ENCODE measurements at places on chromosomes 13 and 19. TPM values are rescaled to one million over a fixed set of nuclear protein-coding genes. Genes with fewer than 3 reads are reported as not detected.
A peak's percentile ranks its signal among the peaks of the same experiment; 100 is the strongest.

DNA sequence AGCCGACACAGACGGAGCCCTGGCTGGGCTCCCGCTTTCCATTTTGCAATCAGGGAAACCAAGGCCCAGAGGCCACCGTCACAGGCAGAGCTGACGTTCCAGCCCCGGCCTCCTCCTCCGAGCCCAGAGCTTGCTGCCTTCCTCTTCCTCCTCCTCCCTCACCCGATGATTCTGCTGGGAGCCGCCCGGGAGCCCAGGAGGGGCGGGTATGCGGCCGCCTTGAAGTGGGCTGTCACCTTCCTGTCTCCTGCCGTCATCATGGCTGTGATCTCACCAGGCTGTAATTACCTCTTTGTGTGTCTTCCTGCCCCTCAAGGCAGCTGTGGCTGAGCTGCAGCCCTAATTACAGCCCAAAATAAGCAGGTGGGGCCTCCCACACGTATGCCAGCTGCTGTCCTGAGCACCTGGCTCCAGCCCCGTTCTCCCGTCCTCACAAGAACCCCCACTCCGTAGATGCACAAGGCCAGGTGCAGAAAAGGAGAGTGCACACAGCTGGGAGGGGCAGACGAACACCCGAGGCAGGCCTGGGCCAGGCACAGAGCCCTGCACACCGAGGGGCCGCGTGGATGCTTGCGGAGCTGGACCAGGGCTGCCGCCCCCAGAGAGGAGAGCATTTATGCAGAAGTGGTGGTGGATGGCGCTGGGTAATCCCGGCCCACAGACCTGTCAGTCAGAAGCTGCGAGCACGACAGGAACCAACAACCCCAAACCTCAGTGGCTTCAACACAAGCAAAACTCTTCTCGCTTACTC lies 4.0 kb downstream of the TPGS1 start:
- 0 out of 2 replicates have a peak, but pooled peaks cover under 1% of the 10 kb centered on the region for H3K4me1 ChIP-seq
- DNase-seq: no peak
- H3K36me3 ChIP-seq: no peaks in the 10 kb centered on the region
- no peak overlapping the region for H3K4me3 ChIP-seq

GRCh38 chr19:36821758-36822157 lies 16.4 kb downstream of the ZNF790 start:
- no peak overlapping the region for H3K4me3 ChIP-seq
- H3K36me3 ChIP-seq: peaks cover 35% of the 10 kb centered on the region
- no peak overlapping the region for H3K27ac ChIP-seq
- H3K27me3 ChIP-seq: no peaks in the 10 kb centered on the region

DNA sequence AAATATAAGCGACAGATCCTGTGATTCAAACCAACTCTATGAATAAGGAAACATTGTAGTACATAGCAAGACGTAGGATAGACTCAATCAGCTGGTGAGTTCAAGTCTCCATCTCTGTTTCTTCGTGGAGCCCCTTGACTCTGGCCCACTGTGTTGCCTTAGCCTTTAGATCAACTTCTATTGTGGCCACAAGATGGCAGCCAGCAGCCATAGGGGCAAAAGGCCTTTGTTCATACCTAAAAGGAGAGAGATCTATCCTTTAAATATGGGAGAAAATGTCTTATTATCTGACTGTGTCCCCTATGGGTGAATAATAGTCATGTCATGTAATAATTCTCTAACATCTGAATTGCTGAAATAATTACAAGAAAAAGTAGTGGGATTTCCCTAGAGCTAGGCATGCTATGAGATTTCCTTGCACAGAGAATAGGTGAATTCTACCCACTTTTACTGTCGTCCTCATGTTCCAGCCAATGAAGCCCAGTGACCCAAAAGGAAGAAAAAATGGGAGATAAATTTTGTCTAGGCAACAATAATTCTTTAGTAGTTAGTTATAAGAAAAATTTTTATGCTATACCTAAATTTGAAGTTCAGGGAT lies 129.4 kb downstream of the PCDH20 start:
- H3K27ac ChIP-seq: no peak overlapping the region
- H3K36me3 ChIP-seq: no peaks in the 10 kb centered on the region
- H3K4me1 ChIP-seq: no peaks in the 10 kb centered on the region
- no peak for DNase-seq
- H3K27me3 ChIP-seq: no peaks in the 10 kb centered on the region
- no peak overlapping the region for H3K4me3 ChIP-seq

- H3K27me3 ChIP-seq: no peaks in the 10 kb centered on the region
- no peak for DNase-seq
- no peaks in the 10 kb centered on the region for H3K36me3 ChIP-seq
These were observed 117.8 kb downstream of the RAB20 start for GRCh38 chr13:110443622-110444225.

GRCh38 chr19:39832341-39833083 lies 1.4 kb downstream of the DYRK1B start:
- no peak overlapping the region for H3K27ac ChIP-seq
- H3K27me3 ChIP-seq: no peaks in the 10 kb centered on the region
- peaks cover 26% of the 10 kb centered on the region for H3K36me3 ChIP-seq

GRCh38 chr13:66927562-66927961 lies 302.6 kb downstream of the PCDH9 start:
- H3K27ac ChIP-seq: no peak overlapping the region
- no peak overlapping the region for H3K4me3 ChIP-seq
- no peaks in the 10 kb centered on the region for H3K4me1 ChIP-seq
- no peak for DNase-seq
- H3K36me3 ChIP-seq: no peaks in the 10 kb centered on the region
- no peaks in the 10 kb centered on the region for H3K27me3 ChIP-seq

- no peaks in the 10 kb centered on the region for H3K4me1 ChIP-seq
- no peak overlapping the region for H3K4me3 ChIP-seq
- H3K36me3 ChIP-seq: no peaks in the 10 kb centered on the region
These were observed 88.8 kb downstream of the ZNF429 start for GRCh38 chr19:21593934-21594820.

- no peak overlapping the region for H3K4me3 ChIP-seq
- no peak overlapping the region for H3K27ac ChIP-seq
- H3K36me3 ChIP-seq: no peaks in the 10 kb centered on the region
- DNase-seq: no peak
- peaks cover 13% of the 10 kb centered on the region for H3K27me3 ChIP-seq
These were observed 16.9 kb downstream of the ZSCAN5C start for GRCh38 chr19:56218961-56219360.

DNA sequence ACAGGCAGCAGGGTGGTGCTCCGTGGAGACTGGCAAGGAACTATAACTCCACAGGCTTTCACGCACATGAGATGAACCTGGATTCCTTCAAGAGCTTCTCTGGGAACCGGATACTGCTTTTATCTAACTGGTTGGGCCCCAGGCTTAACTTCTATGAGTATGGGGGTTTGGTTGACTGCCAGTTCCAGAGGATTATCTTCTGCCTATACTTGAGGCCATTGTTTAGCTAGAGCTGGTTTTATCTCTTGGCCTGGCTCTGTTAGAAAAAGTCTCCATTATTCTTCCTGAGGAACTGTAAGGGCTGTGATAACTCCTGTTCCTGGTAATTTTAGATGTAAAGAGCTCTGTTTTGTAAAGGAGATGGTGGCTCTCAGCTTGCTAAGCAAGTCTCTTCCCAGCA lies 40.9 kb downstream of the ZNF846 start:
- H3K27me3 ChIP-seq: peaks cover 33% of the 10 kb centered on the region
- DNase-seq: no peak
- H3K4me1 ChIP-seq: no peaks in the 10 kb centered on the region
- H3K36me3 ChIP-seq: no peaks in the 10 kb centered on the region

- H3K27me3 ChIP-seq: peaks cover 19% of the 10 kb centered on the region
- H3K4me1 ChIP-seq: no peaks in the 10 kb centered on the region
- H3K4me3 ChIP-seq: no peak overlapping the region
- DNase-seq: no peak
- no peak overlapping the region for H3K27ac ChIP-seq
These were observed 340.7 kb downstream of the SLC7A1 start for GRCh38 chr13:29254626-29255370.

GRCh38 chr13:51995677-51996551 lies 15.3 kb downstream of the ATP7B start:
- H3K27ac ChIP-seq: no peak overlapping the region
- no peak for DNase-seq
- peaks cover 20% of the 10 kb centered on the region for H3K4me1 ChIP-seq
- H3K27me3 ChIP-seq: no peaks in the 10 kb centered on the region
- no peaks in the 10 kb centered on the region for H3K36me3 ChIP-seq

GRCh38 chr13:93260591-93260990 lies 34.0 kb downstream of the GPC6 start:
- H3K4me1 ChIP-seq: no peaks in the 10 kb centered on the region
- H3K27me3 ChIP-seq: no peaks in the 10 kb centered on the region
- no peak for DNase-seq
- no peak overlapping the region for H3K4me3 ChIP-seq

- H3K27me3 ChIP-seq: no peaks in the 10 kb centered on the region
- no peak overlapping the region for H3K4me3 ChIP-seq
- no peaks in the 10 kb centered on the region for H3K36me3 ChIP-seq
- H3K27ac ChIP-seq: no peak overlapping the region
These were observed 11.6 kb upstream of the ASF1B start for GRCh38 chr19:14147797-14148605.

- H3K4me1 ChIP-seq: peaks cover 12% of the 10 kb centered on the region
- peak; percentile 55 for DNase-seq
- H3K36me3 ChIP-seq: no peaks in the 10 kb centered on the region
- no peaks in the 10 kb centered on the region for H3K27me3 ChIP-seq
- H3K4me3 ChIP-seq: no peak overlapping the region
- H3K27ac ChIP-seq: no peak overlapping the region
These were observed 382.8 kb downstream of the FOXO1 start for GRCh38 chr13:40283666-40284065.

DNA sequence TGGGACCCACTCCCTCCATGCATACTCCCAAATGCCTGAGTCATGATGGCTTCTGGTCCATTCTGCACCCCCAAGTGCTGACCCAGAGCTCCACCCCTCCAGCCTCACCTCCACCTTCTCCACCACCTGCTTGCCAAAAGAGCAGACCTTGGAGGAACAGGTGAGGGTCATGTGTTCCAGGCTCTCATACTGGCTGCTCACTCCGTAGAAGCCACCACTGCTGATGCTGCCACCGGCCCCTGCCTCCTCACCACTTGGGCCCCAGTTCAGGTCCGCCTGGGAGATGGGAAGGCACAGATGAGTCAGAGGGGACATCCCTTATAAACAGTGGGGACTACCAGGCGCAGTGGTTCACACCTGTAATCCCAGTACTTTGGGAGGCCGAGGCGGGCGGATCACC lies 7.9 kb downstream of the CD37 start:
- H3K27ac ChIP-seq: no peak overlapping the region
- H3K4me3 ChIP-seq: no peak overlapping the region
- H3K4me1 ChIP-seq: no peaks in the 10 kb centered on the region
- no peaks in the 10 kb centered on the region for H3K27me3 ChIP-seq
- DNase-seq: no peak

GRCh38 chr13:110113284-110113764 lies 193.6 kb downstream of the COL4A1 start:
- no peaks in the 10 kb centered on the region for H3K27me3 ChIP-seq
- H3K36me3 ChIP-seq: no peaks in the 10 kb centered on the region
- peak overlapping the region; percentile 46 for H3K27ac ChIP-seq
- H3K4me1 ChIP-seq: peaks cover 55% of the 10 kb centered on the region

DNA sequence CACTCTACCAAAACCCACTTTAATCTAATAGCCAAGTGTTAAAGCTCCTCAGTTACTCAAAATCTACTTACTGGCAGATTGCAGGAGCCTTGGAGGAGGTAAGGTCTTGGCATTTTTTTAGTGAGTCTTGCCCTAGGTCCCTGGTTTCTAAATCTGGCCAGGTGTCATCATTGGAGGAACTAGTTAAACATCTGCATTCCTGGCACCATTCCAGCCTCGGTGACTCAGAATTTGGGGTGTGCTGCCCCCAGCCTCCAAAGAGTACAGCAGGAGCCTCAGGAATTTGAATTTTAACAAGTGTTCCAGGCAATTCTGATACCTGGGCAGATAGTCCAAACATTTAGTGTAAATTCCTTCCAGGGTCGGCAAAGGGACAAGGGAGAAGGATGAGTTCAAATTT lies 37.4 kb downstream of the KLF5 start:
- DNase-seq: peak; percentile 92
- H3K36me3 ChIP-seq: no peaks in the 10 kb centered on the region
- no peaks in the 10 kb centered on the region for H3K27me3 ChIP-seq
- H3K4me1 ChIP-seq: peaks cover 30% of the 10 kb centered on the region

DNA sequence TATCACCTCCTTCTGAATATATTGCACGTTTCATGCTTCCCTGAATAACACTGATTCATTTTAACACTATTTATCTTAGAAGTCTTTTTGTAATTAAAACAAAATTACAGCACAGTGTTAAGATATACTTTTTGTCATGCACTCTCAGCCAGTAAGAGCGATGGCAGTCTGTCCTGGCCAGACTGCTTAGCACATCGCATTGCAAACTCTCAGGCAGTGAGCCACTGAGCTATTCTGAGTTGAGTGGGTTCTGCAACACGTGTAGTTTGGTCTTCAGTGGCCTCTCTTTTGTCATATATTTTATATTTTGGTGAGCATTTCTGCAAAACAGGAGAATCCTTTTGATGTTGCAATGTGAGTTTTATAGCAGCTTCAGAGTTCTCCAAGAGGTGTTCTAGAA lies 332.1 kb downstream of the HS6ST3 start:
- H3K27ac ChIP-seq: no peak overlapping the region
- no peak for DNase-seq
- no peaks in the 10 kb centered on the region for H3K36me3 ChIP-seq
- no peaks in the 10 kb centered on the region for H3K27me3 ChIP-seq
- H3K4me1 ChIP-seq: no peaks in the 10 kb centered on the region

DNA sequence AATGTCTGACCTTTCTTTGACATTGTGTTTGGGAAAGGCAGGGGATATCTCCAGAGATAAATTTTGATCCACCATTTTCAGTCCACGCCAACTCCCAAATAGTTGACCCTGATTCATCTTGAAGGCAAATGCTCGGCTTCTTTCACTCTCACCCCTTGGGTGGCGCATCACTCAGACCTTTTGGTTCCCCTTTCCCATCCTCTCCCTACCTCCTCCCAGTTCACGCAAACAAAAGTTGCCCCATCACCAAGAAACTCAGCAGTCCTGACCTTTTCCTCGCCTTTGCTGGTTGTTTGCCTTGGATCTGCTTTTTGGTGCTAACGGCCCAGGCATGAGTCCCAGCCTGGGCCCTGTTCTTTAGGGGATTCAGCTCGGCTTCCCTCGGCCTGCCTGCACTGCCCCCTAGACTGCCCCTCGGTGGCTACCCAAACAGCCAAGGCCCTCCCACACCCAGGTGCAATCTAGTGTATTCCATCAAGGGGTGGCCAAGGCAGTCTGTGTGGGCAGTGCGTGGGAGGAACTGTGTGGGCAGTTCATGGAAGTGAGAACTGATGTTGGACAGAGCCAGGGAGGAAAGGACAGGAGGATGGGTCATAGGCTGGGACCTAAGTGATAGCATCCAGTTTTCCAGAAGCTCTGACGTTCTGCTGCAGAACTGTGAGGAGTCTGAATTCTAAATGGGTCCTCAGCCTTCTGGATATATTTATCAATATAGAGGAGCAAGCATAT lies 255.7 kb downstream of the DLEU7 start:
- H3K4me3 ChIP-seq: no peak overlapping the region
- DNase-seq: no peak
- H3K27me3 ChIP-seq: no peaks in the 10 kb centered on the region
- peaks cover 23% of the 10 kb centered on the region for H3K4me1 ChIP-seq

The RAX2 gene
- total RNA-seq: not detected

The PPM1N gene
- total RNA-seq: 5.0 TPM

The CEACAM20 gene
- not detected for total RNA-seq

The ZNF850 gene
- 4.0 TPM for total RNA-seq

The ZNF730 gene
- total RNA-seq: 2.7 TPM

The ADGRE2 gene
- total RNA-seq: 0.26 TPM

The PEG3 gene
- not detected for total RNA-seq

The FOXA3 gene
- not detected for total RNA-seq

The KLC3 gene
- 30.7 TPM for total RNA-seq

The RNF113B gene
- not detected for total RNA-seq

The ZNF486 gene
- total RNA-seq: 4.8 TPM

The SLITRK5 gene
- 0.20 TPM for total RNA-seq

The PRX gene
- 9.2 TPM for total RNA-seq

The APOE gene
- 16.5 TPM for total RNA-seq

The CRX gene
- not detected for total RNA-seq
